ENCODE measurements at places on chromosomes 5 and 9. TPM values are rescaled to one million over a fixed set of nuclear protein-coding genes. Genes with fewer than 3 reads are reported as not detected.

Gene SPRY4
- 17.8 TPM for polyA plus RNA-seq

Gene ZNF618
- 8.0 TPM for polyA plus RNA-seq

Gene PCDHGB3
- polyA plus RNA-seq: 1.0 TPM

Gene TNPO1
- polyA plus RNA-seq: 7.2 TPM

Gene FOXI1
- polyA plus RNA-seq: not detected

Gene PITX1
- 0.37 TPM for polyA plus RNA-seq

Gene PLAC8L1
- polyA plus RNA-seq: 0.97 TPM

Gene RMI1
- 17.5 TPM for polyA plus RNA-seq

Gene S1PR3
- 14.1 TPM for polyA plus RNA-seq

Gene TPPP
- 0.94 TPM for polyA plus RNA-seq

Measured in adrenal gland (tissue), 19 donors.